ENCODE measurements at places on chromosomes 7 and 10.

DNA sequence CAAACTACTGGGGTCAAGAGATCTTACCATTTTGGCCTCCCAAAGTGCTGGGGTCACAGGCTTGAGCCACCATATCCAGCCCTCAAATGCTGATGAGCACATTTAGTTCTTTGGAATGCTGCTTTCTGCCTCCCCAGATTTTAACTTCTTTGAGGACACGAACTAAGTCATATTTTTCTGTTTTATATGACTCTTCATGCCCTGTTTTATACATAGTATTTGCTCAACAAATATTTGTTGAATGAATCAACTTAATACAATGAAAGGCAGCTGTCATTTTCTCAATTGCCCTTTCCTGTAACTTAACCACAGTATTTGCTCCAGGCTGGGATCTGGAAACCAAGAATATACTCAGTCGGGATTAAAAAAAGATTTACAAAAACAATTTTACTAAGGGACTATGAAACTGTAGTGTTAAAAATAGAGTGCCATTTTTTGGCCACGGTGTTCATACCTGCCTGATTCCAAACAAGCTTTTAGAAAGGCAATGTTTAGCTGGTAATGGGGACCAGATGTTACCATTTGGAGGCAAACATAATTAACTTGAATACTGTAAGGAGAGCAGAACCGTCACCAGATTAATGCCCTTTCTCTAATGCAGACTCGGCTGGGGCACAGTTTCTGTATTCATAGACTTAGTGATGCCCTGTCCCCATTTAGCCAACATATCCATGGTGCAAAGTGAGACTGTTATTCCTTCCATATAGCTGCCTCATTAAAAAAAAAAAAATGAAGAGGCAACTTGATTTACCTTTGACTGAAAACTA, 117.6 kb downstream of the NRP1 start:
- DNase-seq, result no peak

DNA sequence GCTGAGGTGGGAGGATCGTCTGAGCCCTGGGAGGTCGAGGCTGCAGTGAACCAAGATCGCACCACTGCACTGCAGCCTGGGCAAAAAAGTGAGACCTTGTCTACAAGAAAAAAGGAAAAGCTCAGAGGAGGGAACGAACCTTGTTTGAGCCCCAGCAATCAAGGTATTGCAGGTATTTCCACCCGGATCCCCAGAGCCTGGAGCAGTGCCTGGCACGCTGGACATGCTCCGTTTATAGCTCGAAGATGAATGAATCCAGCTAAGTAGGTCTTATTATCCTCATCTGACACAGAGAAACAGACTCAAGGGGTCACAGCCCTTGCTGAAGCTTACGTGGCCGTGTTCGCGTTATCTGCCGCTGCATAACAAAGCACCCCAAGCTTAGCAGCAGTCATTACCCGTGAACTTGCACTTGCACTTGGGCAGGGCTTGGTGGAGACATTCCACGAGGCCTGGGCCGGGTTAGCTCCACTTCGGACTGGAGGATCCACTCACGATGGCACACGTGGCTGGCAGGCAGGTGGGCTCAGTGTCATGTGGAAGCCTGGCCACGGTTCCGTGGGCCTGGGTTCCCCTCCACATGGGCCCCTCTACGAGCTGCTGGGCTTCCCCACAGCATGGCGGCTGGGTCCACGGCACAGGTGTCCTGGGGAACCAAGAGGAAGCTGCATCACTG, 3.2 kb upstream of the COX19 start:
- no peak for DNase-seq

GRCh38 chr7:130667593-130668257, 823 bp downstream of the COPG2 start:
- DNase-seq, result peak; percentile 26

- DNase-seq, result peak; percentile 7
Observed at GRCh38 chr10:29736366-29737073, 101.7 kb upstream of the SVIL start.

GRCh38 chr10:128068398-128069285, 57.6 kb downstream of the MKI67 start:
- no peak for DNase-seq

- DNase-seq, result no peak
Observed at GRCh38 chr10:125984865-125985495, 88.6 kb downstream of the FANK1 start.

DNA sequence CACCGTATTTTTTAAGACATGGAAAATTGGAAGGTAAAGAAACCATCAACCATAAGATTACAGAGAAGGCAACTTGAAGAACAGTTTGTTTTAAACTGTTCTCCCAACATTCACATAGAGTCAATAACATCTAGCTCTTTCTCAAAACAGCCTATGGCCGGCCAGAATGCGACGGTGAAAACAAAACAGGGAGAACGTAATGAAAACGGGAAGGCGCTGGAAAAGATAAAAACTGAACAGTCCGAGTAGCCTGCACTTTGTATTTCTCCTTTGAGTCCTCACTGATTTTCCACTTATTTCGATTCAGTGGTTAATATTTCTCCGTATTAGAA, 637 bp downstream of the MICU1 start:
- DNase-seq, result no peak

DNA sequence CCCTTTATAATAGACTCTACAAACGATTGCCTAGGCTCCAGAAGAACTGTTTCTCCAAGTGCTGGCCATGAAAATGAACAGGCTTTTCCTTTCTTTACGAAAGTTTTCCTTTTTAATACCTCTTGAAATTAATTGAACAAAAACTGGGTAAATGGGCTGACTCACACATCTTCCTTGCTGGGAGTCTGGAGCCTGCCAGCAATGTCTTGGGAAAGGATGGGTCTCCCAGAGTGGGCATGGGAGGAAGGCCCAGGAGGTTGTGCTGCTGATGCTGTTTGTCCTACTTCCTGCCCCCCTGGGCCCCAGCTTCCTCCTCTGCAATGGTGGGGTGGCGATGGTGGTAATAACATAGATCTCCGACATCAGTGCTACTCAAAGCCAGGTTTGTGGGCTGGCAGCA, 174.1 kb downstream of the RPS24 start:
- DNase-seq, result no peak

DNA sequence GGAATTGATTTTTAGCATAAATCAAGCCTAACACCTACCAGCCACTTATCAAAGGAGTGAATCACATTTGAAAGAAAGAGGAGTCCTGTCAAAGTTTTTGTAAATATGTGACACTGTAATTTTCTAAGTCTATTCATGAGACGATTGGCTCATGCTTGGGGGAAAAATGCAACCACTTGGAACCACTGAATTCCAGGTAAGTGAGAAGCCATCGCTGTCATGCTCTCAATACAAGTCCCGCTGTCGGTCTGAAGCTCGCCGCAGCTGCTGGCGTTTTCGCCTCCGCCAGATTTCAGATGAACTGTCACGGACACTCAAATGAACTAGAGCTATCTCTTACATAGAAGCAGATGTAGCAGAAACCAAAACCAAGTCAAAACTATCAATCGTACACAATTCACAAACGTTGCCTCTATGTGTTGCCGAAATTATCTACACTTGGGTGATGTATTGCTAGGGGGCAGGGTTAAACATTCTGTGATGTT, 279.8 kb upstream of the FZD8 start:
- no peak for DNase-seq

DNA sequence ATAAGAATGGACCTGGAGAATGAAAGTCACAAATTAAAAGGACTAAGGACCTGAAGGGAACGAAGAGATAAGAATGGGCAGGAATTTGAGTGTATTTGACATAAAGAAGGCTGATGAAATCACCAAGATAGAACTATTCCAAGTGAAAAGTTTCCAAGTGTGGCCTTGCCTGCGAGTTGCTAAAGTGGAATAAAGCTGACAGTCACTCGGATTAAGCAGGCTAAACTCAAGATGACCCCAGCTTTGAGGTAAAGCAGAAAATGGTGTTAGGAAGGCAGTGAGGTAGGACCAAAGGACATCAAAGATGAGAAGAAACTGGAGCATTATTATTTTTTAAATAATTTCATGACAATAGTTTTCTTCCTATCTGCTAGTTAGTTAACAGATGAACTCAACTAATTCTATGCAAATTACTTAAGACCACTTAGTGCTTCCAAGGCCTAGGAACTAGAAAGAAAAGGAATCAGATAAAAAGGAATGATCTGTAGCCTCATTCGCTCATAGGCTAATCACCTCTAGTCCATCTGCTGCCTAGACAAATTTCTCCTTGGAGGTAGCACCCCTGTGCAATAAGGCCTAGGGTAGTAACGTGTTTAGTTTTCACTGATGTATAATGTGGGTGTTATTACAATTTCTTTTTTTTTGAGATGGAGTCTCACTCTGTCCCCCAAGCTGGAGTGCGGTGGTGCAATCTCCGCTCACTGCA, 34.5 kb downstream of the EZH2 start:
- DNase-seq, result no peak

- DNase-seq, result no peak
Observed at GRCh38 chr7:47682874-47683273, 101.0 kb upstream of the TNS3 start.

DNA sequence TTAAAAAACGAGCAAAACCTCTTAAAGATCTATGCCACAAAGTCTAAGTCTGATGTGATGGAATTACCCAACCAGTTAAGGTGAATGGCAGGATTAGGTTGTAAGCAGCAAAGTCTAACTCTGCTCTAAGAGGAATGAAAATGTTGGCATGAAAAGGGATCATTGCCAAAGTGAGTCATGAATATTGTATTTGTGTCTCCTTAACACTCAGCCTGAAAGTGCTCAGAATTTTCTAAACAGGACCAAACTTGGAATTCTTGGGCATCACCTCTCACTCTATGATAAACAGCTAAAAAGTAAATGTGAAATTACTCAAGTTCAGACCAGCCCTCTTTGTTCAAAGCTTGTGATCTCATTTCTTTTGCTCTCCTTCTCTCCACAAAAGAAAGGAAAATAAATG, 27.0 kb downstream of the PPP1R3A start:
- DNase-seq, result no peak

GRCh38 chr10:82150123-82150900, 275.3 kb downstream of the NRG3 start:
- DNase-seq, result no peak

- no peak for DNase-seq
Observed at GRCh38 chr10:70893227-70894006, 5.1 kb upstream of the PCBD1 start.

DNA sequence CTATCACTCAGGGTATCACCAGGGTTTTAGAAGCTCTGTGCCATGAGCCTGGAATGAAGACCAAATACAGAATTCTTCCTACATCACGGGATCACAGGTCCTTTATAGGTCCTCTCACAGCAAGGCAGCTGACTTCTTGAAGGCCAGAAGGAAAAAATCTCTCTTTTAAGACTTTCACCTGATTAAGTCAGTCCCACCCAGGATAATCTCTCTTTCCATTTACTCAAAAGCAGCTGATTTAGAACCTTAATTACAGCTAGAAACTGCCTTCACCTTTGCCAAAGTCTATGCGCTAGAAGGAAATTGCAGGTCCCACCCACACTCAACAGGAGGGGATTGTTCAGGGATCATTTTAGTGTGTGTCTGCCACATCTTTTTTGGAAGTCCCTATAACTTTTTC, 135.1 kb downstream of the RAB11FIP2 start:
- DNase-seq, result no peak

- DNase-seq, result no peak
Observed at GRCh38 chr7:39100270-39100669, 122.6 kb downstream of the POU6F2 start.

DNA sequence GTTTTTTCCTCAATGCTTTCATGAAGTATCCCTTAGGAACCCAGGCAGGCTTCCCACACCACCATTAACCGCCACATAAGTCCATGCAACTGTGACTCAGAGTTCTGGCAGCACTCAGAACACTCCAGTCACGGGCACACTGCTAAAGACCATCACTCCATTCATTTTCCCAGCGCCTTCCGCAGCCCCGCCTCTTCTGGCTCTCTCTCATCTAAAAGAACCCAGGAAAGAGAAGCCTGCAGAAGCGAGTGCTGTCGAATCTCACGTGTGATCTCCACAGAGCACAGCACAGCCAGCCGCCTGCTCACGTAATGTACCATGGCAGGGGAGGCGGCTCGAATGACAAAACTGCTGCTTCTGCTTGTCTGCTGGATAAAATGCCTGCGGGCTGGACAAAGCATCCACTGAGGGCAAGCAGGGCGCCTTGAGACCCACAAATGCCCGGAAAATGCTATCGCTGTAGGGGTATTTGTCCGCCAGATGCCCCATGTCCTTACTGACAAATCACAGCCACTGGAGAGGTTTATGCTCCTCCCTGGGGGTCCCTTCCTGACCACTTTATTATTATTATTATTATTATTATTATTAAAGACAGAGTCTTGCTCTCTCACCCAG, 1.8 kb downstream of the PSMG3 start:
- DNase-seq, result no peak

DNA sequence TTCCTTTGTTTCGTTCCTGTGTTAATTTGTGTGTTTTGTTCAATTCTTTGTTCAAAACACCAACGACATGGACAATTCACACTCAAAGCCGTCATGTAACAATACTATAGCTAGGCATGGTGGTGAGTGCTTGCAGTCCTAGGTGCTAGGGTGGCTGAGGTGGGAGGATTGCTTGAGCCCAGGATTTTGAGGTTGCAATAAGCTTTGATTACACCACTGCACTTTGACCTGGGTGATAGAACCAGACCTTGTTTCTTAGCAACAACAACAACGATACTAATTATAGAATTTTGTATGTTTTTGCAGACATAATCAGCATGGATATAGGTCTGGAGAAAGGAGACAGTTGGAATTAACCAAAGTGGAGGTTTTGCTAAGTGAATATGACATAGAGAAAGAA, 936.2 kb downstream of the PCDH15 start:
- no peak for DNase-seq

DNA sequence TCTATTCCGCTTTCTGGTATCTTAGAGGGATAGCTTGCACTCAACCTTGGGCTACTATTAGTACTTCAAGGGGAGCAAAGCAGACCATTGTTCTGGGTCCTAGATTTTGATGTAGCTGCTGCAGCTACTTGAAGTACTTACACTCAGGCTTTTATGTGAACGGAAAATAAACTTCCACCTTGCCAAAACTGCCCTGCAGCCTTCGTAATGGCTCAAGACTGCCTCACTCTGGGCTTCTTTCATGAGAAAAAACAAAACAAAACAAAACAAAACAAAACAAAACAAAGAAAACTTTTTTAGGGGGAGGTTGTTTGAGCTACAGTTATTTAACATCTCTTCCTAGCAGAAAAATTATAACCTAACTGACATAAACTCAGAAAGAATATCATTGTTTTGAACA, 19.4 kb upstream of the EPHB6 start:
- DNase-seq, result no peak

DNA sequence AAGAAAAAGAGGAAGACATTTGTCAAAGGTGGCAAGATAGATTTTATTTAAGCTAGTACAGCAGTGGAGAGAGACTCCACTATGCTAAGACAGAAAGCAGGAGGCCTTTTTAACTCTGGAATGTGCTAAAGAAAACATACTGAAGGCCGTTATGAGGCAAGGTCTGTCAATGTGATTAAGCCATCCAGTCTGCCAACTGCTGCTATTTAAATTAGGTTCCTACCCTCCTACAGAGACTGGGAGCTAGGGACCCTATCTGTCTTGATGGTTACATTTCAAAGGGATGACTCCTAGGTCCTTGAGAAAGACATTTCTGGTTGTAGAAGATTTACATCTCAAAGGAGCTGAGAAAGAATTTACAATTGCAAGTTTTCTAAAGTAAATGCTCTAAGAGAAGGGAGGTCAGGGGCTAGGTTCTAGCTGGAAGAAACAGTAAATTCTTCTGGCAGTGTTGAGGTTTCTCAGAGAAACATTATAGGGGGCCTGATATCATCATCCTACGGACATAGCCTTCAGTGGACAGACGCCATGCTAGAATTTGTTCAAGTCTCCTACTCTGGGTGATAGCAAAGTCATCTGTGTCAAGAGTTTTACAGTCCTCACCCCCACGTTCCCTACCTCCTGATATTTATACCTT, 211.6 kb downstream of the PHF14 start:
- DNase-seq, result no peak

GRCh38 chr10:115417585-115418265, 324.6 kb downstream of the ATRNL1 start:
- peak; percentile 38 for DNase-seq

All from T-helper 2 cell (primary cell).